Forelimb muscle (tissue), 1 donor: ENCODE measurements at places on chromosomes 2 and 18. TPM values are rescaled to one million over a fixed set of nuclear protein-coding genes. Genes with fewer than 3 reads are reported as not detected.

DNA sequence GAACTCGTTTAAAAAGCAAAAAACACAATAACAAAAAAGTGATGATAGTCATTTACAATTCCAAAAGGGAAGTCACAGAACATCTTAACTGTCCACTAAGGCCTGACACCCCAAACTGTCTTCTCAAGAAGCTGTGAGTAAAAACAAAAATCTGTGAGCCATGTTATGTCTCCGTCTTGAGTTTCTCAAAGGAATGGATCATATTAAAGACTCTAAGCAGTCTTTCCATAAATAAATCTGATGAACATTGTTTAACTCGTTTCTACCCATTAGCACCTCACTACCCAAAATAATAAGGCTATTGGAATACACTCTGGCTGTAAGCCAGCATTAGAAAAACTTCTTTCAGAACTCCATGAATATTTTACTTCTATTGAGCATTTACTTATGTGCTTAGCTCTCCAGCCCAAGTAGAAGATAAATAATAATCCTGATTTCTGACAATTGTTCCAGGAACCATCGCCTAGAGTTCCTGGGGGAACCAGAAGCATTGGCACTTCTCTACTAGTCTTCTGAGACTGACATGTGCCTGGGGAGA is 396.0 kb downstream of the STK39 start:
- DNase-seq: no peak

DNA sequence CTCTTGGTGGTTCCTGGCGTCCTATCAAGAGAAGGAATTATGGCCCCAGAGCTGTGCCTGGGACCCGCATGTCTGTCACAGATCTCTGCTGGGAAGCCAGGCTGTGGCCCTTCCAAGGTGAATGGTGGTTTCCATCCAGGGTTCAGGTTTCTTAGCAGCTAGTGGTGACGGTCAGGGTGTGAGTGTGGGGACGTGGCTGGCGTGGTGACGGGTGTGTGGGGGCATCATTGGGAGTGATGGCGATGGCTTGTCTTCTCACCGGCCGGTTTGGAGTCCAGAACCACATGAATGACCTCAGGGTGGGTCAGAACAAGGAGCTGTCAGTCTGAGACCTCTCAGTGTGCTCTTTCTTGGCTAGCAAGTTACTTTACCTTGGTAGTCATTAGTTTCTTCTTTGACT is 52.6 kb downstream of the AGAP1 start:
- DNase-seq: no peak

DNA sequence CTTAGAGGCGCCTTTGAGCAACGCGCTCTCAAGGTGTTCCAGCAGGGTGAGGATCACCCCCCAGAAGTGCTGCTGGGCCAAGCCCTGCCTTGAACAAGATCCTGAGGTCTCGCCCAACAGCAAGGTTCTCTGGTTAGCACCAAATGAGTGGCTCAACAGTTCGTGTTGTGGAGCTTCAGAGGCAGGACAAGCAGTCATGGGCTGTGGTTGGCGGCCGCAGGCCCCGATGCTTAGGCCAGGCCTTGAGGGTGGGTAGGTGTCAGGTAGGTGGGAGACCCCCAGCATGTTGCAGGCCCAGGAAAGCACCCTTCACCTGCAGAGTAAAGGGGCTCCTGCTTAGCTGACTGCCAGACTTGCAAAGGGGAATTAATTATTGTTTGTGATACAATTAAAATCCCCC is 70.2 kb upstream of the FOSL2 start:
- DNase-seq: no peak

DNA sequence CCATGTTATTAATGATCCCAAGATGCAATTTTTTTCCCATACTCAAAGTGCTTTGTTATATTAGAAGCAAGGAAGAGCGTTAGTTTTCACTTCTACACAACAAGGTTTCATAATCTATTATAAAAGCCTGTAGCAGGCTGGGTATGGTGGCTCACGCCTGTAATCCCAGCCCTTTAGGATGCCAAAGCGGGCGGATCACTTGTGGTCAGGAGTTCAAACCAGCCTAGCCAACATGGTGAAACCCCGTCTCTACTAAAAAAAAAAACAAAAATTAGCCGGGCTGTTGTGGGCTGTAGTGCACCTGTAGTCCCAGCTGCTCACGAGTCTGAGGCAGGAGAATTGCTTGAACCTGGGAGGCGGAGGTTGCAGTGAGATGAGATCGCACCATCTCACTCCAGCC is 19.0 kb upstream of the SERPINB2 start:
- no peak for DNase-seq

DNA sequence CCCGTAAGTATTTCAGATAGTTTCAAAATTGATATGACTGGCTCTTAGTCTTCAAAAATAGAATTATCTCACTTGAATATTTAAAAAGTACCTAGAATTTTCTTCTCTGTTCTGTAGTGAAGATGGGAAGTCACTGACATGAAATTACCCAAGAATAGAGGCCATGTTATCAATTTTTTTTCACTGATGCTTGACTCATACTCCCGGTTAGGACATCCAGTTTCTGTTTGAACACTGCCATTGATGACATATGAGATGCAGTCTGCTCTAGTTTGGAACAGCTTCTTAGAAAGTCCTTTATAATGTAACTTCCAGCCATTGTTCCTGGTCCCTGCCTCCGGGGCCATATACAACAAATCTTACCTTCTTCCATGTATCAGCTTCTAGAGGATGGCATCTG is 26.0 kb downstream of the MAP3K20 start:
- DNase-seq: no peak

IL1F10 gene
- not detected for polyA plus RNA-seq
